Prostate gland (tissue), 2 donors: ENCODE measurements at places on chromosomes 16 and 17.
A peak's percentile ranks its signal among the peaks of the same experiment; 100 is the strongest.

GRCh38 chr16:6375465-6376075 lies 957.1 kb upstream of the RBFOX1 start:
- DNase-seq = no peak

DNA sequence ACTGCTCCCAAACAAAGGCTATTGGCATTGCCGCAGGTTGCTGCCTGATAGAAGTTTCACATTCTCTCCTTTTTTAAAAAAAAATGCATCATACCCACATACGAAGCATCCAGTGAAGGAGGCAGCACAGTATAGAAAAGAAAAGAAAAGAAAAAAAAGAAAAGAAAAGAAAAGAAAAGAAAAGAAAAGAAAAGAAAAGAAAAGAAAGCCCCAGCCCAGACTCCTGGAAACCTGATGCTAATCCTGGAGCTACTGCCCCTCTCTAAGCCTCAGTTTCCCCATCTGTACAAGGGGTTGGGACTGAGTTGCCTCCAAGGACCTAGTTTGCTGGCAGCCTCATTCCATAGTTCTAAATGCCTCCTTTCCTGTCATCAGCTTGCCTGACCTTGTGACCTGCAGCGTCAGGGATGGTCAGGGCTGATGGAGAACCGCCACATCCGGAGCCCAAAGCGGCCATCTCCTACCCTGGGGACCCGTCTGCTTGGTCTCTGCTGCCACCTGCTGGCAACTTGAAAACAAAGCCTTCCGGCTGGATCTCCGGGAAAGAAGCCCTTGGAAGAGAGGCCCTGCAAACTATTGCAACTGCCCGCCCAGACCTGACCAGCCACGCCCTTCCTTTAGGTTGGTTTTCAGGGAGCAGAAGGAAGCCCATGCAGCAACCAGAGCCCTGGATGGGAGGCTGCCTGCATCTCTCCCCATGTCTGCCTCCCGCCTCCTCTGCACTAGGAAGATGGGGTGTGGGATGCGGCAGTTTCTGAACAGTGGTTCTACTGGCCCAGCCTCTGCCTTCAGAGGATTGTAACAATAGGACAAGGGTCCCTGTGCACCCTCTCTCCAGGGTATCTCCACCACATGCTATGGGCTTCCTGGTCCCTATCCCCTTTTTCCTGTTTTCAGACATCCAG lies 13.0 kb downstream of the AIPL1 start:
- DNase-seq = peak; percentile 61

GRCh38 chr17:79651761-79652160 lies 40.9 kb upstream of the RBFOX3 start:
- DNase-seq = peak; percentile 2

- DNase-seq = no peak
Measured at GRCh38 chr17:17565471-17566339, 25.8 kb downstream of the PEMT start.

- DNase-seq = no peak
Measured at GRCh38 chr17:45651145-45651709, 132.9 kb upstream of the CRHR1 start.

- peak; percentile 96 for DNase-seq
Measured at GRCh38 chr16:72008424-72009216, at the start of gene DHODH. Gene DHODH, plus strand, starts transcription at chr16:72008744. Its CDS starts 21 bp downstream, at chr16:72008765.

DNA sequence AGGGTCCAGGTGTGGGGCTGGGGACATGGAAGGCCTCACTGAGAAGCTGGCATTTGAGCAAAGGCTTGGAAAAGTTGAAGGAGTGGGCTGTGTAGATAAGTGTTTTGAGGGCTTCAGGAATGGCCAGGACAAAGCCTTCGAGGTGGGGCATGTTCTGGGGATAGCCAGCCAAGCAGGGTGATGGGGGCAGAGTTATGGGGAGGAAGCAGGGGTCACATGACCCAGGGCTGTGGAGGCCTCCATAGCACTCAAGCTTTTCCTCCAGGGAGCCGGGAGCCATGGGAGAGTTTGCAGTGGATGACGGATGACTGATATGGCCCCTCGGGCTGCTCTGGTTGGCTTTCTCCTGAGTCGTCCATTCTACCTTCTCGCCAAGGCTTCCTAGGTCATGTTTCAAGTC lies 27.6 kb downstream of the PLCG2 start:
- no peak for DNase-seq

DNA sequence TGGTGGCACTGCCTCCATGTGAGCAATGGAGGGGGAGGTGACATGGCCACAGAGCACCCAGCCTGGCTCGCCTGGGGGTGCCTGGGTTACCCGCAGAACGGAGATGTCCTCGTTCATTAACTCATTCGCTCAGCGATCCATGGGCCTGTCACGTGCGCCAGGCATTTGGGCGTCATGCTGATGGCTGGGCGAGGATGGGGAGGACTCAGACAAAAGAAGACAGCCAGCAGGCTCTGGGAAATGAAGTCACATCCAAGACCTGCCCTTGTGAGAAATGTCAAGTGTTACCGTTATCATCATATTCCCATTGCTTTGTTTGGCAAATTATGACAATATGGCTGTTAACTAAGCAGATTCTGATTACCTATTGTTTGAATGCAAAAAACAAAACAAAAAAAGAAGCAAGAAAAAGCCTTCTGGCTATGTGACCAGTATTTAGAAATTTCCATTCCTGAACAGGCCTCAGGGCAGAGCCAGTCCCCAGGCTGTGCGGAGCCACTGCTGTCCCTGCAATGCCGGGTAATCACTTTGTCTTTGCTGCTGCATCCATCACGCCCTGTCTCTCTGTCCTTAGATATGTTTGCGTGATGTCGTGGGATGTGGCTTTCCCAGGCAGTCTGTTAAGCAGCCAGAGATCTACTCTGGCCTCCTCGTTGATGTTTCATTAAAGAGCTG lies 57.9 kb downstream of the CMIP start:
- no peak for DNase-seq

DNA sequence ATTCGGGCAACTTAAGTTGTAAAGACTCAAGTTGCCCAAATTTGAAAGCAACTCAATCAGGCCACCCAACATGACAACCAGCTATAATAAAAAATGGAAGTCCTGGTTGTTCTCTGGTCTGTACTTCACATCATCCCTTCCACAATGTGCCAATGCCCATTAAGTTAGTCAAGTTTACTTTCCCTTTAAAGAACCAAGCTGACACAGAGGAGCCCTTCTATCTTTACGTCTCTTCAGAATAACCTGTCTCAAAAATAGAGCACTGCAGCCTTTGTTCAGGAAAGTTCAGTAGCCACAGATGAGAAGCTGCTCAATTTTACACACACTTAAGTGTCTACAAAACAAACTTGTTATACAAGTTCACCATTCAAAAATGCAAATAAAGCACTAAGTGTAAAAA lies 75.1 kb upstream of the C17orf78 start:
- no peak for DNase-seq

- DNase-seq = no peak
Measured at GRCh38 chr17:7336240-7337175, at the start of gene ACAP1. Gene ACAP1, plus strand, starts transcription at chr17:7336529. Its CDS starts 206 bp downstream, at chr17:7336735.

DNA sequence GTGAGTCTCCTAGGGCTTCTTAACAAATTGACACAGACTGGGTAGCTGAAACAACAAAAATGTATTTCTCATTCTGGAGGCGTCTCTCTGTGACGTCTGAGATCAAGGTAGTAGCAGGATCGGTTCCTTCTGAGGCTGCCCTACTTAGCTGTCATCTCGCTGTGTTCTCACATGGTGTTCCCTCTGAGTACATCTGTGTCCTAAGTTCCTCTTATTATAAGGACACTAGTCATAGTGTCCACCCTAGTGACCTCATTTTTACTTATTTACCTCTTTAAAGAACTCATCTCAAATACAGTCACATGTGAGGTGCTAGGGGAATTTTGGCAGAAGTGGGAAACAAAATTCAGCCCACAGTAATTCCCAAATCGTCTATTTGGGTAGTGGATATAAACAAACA lies 529.1 kb downstream of the NPIPA7 start:
- no peak for DNase-seq

GRCh38 chr16:11053916-11054460 lies 109.6 kb downstream of the CLEC16A start:
- DNase-seq = no peak

GRCh38 chr16:23635958-23636357 lies 5.2 kb downstream of the PALB2 start:
- DNase-seq = no peak
